ENCODE measurements at places on chromosomes 11 and 22.

DNA sequence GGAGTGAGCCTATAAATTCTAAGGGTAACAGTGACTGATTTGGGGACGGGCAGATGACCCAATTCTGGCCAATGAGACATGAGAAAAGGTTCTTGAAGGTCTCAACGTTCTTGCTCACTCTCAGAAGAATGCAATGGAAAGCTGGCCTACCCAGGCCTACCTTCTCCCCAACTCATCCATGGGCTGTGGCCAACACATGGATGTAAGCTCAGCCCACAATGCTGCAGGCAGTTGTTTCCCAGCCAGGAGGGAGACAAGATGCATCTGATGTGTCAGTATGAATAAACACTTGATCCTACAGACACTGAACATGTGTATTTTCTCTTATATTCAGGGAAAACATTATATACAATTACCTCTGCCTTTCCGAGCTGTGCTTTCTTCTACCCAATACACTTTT lies 24.4 kb downstream of the PI4KA start:
- no peak for DNase-seq

GRCh38 chr11:57146301-57146700 lies 35.5 kb upstream of the LRRC55 start:
- no peak for DNase-seq

GRCh38 chr22:32699001-32699582 lies 102.4 kb upstream of the TIMP3 start:
- no peak for DNase-seq

DNA sequence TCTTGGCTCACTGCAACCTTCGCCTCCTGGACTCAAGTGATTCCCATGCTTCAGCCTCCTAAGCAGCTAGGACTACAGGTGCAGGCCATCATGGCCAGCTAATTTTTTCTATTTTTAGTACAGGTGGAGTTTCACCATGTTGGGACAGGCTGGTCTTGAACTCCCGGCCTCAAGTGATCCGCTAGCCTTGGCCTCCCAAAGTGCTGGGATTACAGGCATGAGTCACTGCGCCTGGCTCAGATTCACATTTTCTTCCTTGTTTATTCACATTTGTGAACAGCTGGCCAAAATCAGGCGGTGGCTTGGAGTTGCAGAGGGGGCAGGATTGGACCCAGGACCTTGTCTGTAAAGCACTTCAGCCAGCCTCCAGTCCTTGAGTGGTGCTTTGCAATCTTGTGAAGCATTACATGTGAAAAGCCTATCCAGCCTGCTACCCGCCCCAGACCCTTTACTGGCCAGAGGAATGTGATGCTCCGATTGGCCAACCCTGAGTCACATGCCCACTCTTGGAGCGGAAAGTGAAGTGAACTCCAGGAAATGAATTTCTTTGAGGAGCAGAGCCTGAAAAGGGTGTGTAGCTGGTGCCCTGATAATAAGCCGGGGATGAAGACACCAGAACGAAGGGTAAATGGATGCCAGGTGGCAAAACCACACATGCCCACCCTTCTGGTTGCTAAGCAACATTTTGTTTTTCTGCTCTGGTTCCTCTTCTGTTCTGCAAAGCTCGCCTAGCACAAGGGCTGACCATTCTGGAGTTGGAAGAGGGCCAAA lies 62.6 kb upstream of the PTPRJ start:
- DNase-seq: no peak
